ENCODE measurements at places on chromosomes 2 and 18.

- DNase-seq, result no peak
Measured at GRCh38 chr2:56288838-56289580, 105.2 kb downstream of the CCDC85A start.

DNA sequence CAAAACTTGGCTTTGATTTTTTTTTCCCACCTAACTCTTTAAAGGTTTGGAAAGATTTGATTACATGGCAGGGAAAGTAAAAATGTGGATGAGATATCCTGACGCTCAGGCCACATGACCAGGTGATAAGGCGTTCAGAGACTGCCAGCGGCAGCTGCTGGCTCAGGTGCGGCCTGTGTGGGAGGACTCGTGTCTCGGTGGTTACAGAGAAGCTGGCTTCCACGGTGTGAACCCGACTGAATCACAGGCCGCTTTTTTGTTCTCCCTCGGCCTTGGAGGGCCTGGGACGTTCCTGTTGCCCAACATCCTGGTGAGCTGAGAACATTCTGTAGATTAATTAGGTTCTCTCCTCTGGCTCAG, 124.2 kb upstream of the ZNF516 start:
- DNase-seq, result peak; percentile 58

GRCh38 chr2:19046986-19047780, 311.2 kb downstream of the OSR1 start:
- DNase-seq, result no peak

GRCh38 chr2:142872882-142873724, 4.4 kb upstream of the KYNU start:
- no peak for DNase-seq

DNA sequence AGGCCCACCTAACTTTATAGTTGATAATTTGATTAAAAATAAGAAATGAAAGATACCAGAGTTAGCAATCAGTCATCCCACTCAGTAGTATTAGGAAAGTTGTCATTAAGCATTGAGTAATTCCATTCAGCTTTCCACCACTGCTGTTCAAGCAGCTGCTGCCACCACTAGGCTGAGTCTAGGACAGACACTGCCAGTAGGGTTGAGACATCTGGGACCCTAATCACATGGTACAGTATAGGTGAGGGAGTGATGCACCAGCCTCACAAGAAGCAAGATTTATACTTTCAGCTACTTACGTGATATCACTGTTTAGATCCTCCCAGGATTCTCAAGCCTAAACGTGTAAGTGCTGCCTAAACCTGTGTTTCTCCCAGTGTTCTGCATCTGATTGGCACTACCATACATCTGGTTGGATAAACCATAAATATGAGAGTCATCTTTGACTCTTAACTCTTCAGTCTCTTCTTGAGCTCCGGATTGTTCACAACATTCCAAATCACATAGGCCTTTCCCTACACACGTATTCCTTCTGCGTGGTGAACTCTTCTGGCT, 3.2 kb downstream of the UBXN4 start:
- no peak for DNase-seq

DNA sequence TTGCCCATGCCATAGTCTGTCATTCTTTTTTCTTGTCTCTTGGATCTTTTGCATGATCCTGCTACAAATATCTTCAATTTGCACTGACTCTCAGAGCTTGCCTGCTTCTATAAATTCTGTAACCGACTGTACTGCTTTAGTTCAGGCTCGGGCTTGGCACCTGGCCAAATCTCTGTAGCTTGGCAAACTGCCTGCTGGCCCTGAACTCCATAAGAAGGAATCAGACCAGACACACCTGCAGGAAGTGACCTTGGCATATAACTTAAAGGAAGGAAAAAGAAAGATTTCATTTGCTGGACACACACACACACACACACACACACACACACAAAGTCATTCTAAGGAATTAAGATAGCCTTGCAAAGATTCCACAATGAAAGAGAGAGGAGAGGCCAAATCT, 291.2 kb upstream of the DDX18 start:
- peak; percentile 87 for DNase-seq

DNA sequence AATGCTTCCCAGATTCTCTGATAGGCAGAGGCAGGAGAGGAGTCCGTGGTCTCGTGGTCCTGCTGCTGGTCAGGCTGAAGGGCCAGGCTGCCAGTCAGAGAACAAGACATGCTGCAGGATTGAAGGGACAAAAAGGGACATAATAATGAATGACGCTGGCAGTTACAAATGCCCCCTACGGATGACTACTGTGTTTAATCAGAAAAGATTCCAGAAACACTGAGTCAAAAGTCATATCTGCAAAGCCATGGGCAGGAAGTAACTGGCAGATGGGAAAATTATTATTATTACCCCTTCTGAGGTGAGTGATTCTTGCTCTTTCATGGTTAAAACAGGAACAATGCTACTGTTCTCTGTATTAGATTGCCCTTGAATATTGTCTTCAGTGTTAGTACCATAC, 19.0 kb downstream of the LCT start:
- no peak for DNase-seq

- DNase-seq, result no peak
Measured at GRCh38 chr2:113720167-113720566, 36.3 kb downstream of the SLC35F5 start.

DNA sequence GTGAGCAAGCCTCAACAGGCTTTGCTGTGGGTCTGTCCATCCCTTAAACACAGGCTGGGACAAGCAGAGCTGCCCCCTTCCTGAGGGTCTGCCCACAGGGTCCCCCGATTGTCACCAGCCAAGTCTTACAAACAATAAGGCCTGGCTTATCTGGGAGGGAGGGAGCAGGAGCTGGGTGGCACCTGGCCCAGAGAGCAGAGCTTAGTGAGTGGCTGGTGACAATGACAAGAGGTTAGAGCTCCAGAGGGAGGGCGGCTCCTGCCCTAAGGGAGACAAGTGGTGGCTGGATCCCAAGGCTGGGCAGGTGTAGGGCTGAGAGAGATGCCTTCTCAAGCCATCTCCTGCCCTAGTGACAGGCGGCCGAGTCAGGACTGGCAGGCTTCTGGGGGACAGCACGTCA, 125.5 kb downstream of the KLHL29 start:
- peak; percentile 14 for DNase-seq

GRCh38 chr2:55162284-55163006, 69.6 kb downstream of the CLHC1 start:
- DNase-seq, result no peak

DNA sequence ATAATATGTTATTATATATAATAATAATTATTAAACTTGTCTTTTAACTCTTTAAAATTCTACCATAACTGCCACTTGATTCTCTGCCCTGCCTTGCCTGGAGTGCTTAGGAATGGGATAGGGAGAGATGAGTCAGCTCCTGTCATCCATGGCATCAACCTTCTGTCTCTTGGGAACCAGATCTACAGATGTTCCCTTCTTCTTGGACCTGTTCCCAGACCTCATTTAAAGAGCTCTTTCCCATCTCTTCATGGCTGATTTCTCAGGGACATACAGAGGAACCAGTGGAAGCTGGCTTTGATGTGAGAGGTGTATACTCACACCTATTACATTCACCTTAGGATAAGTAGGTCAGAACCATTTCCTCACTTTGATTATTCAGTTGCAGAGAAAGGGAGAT, 155.3 kb upstream of the MYO3B start:
- peak; percentile 21 for DNase-seq

- no peak for DNase-seq
Measured at GRCh38 chr18:56568986-56569385, 69.4 kb downstream of the TXNL1 start.

DNA sequence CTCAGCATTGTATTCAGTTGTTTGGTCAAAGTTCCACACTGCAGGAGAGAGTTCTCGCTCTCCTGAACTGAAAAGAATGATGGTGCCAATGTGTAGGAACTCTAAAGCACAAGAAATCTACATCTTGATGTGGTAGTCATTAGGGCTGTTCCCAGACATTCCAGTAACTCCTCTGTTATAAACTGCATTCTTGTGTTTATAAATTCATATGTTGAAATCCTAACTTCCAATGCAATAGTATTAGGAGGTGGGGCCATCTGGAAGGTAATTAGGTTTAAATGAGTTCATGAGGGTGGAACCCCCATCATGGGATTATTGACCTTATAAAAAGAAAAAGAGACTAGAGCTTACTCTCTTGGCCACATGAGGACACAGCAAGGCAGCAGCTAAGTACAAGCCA, 239.6 kb downstream of the CDH20 start:
- DNase-seq, result no peak

- DNase-seq, result no peak
Measured at GRCh38 chr2:240556553-240557100, 1.2 kb downstream of the ANKMY1 start.

- DNase-seq, result no peak
Measured at GRCh38 chr2:232418466-232419244, 12.0 kb downstream of the ALPG start.

GRCh38 chr18:31603315-31603714, 11.6 kb downstream of the TTR start:
- no peak for DNase-seq

DNA sequence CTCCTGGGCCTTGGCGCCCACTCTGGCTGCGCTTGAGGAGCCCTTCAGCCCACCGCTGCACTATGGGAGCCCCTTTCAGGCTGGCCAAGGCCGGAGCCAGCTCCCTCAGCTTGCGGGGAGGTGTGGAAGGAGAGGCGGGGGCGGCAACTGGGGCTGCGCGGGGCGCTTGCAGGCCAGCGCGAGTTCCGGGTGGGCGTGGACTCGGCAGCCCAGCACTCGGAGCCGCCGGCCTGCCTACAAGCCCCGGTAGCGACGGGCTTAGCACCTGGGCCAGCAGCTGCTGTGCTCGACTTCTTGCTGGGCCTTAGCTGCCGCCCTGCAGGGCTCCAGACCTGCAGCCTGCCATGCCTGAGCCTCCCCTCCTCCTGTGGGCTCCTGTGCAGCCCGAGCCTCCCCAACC, 141.5 kb upstream of the SLC39A10 start:
- no peak for DNase-seq

- peak; percentile 23 for DNase-seq
Measured at GRCh38 chr2:56749152-56749752, 565.5 kb downstream of the CCDC85A start.

DNA sequence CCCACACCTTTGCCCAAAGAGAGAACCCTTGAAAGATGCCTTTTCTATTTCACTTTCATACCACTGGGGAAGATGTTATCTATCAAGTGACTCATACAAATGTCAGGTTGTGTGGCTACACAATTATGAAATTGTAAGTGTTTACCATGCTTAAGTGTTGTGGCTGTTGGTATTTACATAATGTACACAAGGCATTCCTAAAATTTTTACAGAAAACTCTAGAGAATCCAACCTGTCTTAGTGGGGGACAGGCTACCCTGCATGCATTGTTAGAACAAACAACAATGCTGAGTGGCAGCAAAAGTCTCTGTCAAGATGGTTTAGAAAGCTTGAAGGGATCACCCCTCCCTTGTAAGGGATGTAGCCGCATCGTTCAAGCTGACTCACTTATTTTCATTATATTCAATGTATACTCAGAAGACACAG, 5.5 kb upstream of the MGAT4A start:
- no peak for DNase-seq

DNA sequence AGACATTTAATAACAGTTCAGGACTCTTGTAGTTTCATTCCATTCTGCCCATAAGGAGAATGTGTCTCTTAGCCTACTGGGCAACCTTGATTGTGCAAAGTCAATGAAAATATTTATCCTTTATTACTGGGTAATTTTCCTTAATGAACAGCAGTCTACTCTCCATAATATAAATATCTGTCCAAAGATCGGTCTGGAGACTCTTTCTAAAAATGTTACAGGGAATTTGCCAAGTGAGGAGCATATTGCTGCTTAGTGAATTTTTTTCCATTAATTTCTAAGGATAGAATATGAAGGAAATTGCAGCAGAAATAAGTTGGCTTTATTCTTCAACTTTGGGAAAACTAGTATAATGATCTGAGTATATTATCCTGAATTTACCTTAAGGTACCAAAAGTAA, 817.1 kb upstream of the FSHR start:
- DNase-seq, result no peak

DNA sequence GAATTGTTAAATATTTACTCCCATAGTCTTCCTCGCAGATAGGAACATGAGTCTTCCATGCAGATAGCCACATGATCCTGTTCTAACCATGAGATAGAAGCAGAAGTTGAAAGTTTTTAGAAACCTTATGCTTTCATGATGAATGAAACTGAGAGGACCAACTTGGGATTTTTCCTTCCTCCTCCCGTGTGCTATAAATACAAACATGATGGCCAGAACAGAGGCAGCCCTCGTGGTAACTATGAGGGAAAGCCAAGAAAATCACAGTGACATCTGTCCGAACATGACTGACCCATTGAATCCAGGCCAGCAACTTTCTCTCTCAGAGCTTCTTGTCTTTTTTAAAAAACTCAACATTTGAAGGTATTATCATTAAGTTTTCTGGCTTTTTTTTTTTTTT, 78.5 kb downstream of the ACAA2 start:
- no peak for DNase-seq

- DNase-seq, result no peak
Measured at GRCh38 chr18:53509886-53510285, 714.6 kb downstream of the MBD2 start.

- no peak for DNase-seq
Measured at GRCh38 chr2:60671966-60672365, 84.1 kb upstream of the PAPOLG start.

DNA sequence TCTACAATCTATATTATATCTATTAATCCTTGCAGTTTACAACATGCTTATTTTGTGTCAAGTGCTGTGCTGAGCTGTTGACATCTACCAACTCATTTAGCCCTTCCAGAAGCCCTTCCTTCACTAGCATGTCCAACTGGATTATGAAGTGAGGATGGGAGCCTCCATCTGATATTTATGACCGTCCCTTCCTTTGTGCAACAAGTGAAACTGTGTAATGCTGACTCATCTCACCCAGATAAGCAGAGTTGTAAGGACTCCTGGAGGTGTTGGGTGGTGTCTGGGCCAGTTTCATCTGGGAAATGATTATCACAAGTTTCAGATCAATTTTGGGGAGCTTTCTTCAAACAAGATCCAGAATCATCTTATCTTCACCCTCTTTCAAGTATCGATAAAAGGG, 156.6 kb upstream of the ETAA1 start:
- no peak for DNase-seq

DNA sequence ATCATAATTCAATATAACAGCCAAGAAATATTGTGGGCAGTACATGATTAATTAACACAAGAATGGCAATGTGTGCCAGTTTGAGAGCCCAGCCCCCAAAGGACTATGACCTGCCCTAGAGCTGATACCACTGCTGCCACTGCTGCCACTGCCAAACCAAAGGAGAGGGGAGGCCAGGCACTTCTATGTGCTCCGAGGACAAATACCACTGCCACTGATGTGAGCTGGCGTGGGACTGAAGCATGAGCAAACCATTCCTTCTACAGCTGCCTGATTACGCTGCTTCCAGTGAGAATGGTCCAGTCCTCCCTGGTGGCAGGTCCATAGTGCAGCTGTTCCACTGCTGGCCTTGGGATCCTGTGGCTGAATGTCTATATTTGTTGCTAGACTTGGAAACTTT, 392.2 kb downstream of the CCDC85A start:
- DNase-seq, result no peak

DNA sequence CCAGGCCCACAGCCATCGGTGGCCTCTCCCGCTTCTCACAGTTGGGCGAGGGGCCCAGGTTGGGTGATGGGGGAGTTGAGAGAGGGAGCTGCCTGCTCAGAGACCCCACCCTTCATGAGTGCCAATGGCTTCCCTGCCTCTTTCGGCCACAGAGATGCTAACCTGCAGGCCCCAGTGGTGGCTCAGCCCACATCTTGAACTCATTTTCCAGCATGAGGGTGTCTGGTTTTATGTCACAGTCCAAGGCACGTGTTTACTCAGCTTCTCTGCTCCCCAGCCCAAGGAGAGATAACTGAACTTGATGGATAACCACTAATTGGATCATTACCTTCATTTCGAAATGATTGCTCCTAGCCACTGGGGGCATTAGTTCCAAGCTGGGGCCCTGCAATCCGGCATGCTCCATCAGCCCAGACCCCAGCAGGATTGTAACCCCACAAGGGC, 45.9 kb upstream of the SIX2 start:
- DNase-seq, result no peak

All from DMS153 (cell line).